ENCODE measurements at places on chromosomes 13 and 19. TPM values are rescaled to one million over a fixed set of nuclear protein-coding genes. Genes with fewer than 3 reads are reported as not detected.

Gene XPO4
- 17.9 TPM for total RNA-seq

Gene WDR88
- not detected for total RNA-seq

Gene ENOX1
- 2.1 TPM for total RNA-seq

Gene GPC5
- total RNA-seq = not detected

Gene FXYD1
- 41.1 TPM for total RNA-seq

Gene MYH14
- 8.8 TPM for total RNA-seq

Gene ZNF541
- total RNA-seq = not detected

Gene P2RY11
- total RNA-seq = not detected

Data from subcutaneous adipose tissue (tissue), 4 donors.